Pulmonary artery endothelial cell (primary cell): ENCODE measurements at places on chromosomes 3 and 15. TPM values are rescaled to one million over a fixed set of nuclear protein-coding genes. Genes with fewer than 3 reads are reported as not detected.

Gene HIGD2B
- total RNA-seq = 0.07 and 0.13 TPM in 2 replicates

DNA sequence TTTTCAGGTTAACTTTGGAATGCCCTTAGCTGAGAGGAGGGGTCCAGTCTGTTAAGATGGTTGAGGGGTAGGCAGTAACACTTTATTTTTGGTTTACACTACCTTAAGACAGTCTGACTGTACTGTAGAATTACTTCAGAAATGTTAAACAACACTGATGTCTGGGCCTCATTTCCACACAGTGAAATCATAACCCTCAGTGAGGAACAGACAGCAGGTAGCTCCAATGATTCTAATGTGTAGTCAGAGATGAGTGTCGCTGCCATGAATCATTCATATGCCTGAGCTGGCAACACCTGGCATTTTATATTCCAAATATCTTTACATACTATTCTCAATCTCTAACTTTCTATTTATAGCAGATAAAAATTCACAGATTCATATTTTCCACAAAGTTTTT, 37.3 kb upstream of the POU1F1 start:
- no peak for DNase-seq

Gene HAUS2
- total RNA-seq = 37.9 and 45.0 TPM in 2 replicates

GRCh38 chr3:43549626-43550290, 72.1 kb downstream of the ANO10 start:
- DNase-seq = no peak

DNA sequence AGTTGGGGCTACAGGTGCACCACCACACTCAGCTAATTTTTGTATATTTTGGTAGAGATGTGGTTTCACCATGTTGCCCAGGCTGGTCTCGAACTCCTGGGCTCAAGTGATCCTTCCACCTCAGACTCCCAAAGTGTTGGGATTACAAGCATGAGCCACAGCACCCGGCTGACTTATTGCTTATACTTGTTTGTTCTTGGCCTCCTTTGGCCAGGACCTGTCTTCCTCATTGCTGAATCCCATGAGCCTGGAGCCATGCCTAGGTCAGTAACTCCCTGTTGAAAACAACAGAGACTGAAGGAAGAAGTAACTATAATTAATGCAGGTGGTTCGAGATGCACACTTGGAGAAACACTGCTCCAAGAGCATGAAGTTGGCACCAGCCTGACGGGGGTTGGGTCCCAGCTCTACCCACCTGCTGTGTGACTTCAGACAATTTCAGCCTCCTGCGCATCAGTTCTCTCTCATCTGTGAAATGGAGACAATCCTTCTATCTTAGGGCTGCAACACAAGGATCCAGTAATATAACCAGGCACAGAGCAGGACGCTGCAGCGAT, 38.9 kb downstream of the CPN2 start:
- DNase-seq = no peak

Gene DAZL
- total RNA-seq = not detected in 2 replicates

GRCh38 chr15:92883876-92884435, 16.2 kb upstream of the CHD2 start:
- DNase-seq = no peak

DNA sequence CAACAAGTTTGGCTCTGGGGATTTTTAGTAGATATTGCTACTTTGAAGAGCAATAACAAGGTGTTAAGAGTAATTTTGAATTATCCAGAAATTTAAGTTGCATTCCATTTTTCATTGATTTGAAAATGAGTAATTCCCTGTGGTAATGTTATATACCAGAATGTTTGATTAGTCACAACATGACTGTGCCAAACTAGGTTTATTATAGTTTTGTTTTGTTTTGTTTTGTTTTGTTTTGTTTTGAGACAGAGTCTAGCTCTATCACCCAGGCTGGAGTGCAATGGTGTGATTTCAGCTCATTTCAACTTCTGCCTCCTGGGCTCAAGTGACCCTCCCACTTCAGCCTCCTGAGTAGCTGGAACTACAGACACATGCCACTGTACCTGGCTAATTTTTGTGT, 40.7 kb downstream of the CNOT10 start:
- no peak for DNase-seq

- no peak for DNase-seq
These were observed 11.9 kb downstream of the SCAMP5 start for GRCh38 chr15:75007216-75007615.

GRCh38 chr3:32443478-32443877, 51.8 kb downstream of the CMTM7 start:
- DNase-seq = peak; percentile 79

Gene ELP6
- 33.8 and 36.8 TPM in 2 replicates for total RNA-seq

Gene FBXO40
- total RNA-seq = under 0.01 TPM in 1 of 2 replicates, not detected in the other

DNA sequence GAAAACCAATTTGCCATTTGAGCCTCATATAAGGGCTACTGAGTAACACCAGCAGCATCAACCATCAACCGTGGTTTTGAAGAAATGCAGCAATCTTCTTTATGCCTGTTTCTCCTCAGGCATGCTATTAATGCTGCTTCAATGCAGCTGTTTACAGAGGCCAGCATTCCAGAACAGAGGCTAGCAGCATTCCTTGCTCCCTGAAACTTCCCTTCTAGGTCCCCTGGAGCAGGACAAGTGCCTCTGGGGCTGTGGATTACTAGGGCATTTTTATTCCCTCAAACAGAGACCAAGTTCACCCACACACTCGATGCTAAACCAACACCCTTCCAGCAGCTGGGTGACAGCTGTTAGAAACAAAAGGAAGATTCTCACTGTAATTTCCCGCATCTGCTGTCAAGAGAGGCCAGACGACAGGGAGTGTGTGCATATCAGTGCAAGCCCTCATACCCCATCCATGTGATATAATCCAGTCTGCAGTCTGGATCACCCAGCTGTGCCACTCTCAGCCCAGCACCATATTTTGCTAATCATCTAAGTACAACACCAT, 57.5 kb downstream of the HOMER2 start:
- DNase-seq = no peak

DNA sequence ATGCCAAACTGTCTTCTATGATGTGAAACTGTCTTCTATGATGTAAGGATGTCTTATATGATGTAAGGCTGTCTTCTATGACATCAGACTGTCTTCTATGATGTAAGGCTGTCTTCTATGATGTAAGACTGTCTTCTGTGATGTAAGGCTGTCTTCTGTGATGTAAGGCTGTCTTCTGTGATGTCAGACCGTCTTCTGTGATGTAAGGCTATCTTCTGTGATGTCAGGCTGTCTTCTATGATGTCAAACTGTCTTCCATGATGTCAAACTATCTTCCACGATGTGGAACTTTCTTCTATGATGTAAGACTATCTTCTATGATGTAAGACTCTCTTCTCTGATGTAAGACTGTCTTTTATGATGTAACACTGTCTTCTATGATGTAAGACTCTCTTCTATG, 27.9 kb downstream of the MGLL start:
- no peak for DNase-seq

DNA sequence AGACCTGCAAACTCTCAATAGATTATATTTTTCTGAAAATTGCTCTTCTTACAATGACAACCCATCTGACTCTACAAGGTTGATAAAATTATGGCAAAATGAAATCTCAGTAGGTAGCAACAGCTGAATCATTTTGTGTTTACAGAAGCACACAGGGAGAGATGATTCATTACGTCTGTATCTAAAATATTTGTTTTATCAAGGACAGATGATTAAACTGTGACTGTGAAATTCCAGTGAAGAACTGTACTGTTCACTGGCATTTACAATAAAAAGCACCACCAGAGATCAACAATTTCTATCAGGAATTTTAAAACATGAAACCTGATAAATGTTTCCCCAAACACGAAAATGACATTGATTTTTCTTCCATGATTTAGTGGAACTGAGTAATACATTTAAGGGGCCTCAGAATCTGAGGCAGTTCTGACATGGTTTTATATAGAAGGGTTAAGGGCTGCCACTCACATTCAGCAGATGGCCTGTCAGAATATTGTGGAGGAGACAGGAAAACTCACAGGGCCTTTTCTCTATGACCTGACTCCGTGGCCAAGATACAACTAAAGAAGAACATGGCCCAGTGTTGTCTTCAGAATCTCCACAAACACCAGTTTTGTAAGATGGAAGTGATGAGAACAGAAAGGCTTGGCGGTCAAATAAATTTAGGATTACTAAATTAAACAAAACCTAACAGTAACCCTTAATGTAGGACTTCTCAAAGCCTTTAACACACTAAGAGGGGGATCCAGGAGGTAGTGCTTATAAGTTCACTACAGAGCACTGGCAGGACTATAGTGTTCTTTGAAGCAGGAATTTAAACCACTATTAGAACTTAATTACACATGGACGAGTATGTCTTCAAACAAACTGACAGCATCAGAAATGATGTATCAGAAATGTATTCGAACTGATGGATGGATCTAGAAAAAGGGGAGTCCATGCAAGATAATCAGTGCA, 25.9 kb downstream of the RAD18 start:
- DNase-seq = peak; percentile 57

- DNase-seq = no peak
These were observed 2.6 kb downstream of the PPP1R2 start for GRCh38 chr3:195540511-195540910.

- DNase-seq = no peak
These were observed 304.4 kb upstream of the C2CD4B start for GRCh38 chr15:62469478-62469873.

Gene GHSR
- total RNA-seq = not detected in 2 replicates

DNA sequence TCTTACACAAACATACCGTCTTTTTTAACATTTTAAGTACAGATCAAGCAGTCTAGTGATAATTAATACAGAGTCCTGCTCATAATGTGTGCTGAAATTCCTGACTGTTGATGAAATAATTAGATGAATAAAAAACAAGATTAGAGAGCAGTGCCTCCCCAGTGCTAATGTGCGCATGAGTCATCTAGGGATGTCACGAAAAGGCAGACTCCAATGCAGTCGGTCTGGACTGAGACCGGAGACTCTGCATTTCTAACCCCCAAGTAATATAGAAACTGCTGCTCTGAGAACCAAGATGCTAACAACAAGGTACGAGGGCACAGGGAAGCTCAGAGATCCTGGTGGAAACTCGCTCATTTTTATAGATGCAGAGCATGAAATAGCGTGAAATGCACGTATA, 61.4 kb downstream of the COL8A1 start:
- no peak for DNase-seq

DNA sequence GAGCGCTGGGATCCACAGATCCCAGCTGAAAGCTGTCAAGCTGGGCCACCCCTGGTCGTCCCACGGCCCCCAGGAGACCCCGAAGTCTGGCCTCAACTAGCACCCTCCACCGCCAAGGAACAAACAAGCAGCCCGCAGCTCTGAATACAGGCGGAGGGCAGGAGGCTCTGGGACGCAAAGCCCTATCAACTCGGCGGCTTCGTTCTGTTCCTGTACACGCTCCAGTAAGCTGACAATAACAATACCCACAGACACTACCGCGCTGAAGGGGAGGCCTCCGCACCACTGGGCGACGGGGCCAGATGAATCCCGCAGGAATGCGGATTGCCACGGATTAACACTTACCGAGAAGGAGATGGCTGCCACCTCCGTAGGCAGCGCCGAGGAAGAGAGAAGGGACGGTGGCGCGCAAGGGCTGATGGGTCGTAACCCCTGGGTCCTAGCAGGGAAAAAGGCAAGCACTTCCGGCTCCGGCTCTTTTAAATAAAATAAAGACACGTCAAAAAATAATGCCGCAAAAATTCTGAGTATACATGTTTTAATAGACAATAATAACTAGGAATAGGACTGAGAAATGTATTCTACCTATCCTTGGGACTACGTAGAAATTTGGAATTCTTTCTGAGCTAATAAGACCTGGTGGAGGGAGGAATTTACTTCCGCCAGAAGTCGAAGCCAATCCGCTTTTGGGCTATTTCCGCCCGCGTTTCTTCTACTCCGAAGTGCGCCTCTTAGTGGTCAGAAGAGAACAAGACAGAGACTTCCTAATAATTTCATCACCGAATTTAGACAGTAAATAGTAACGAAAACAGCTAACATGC, at the start of gene RPL32:
Gene RPL32 (minus strand): TSS at position 417 of the 821 bp plus-strand sequence. CDS start 1,328 bp downstream, outside the sequence.
- peak; percentile 92 for DNase-seq

Gene MESP2
- total RNA-seq = 0.14 TPM in 1 of 2 replicates, not detected in the other

- DNase-seq = no peak
These were observed 346.8 kb downstream of the SOX2 start for GRCh38 chr3:182058488-182058887.
